ENCODE measurements at places on chromosomes 1 and 21.

- no peak for ATAC-seq
Observed at GRCh38 chr21:43281661-43282357, 113.0 kb downstream of the CRYAA start.

DNA sequence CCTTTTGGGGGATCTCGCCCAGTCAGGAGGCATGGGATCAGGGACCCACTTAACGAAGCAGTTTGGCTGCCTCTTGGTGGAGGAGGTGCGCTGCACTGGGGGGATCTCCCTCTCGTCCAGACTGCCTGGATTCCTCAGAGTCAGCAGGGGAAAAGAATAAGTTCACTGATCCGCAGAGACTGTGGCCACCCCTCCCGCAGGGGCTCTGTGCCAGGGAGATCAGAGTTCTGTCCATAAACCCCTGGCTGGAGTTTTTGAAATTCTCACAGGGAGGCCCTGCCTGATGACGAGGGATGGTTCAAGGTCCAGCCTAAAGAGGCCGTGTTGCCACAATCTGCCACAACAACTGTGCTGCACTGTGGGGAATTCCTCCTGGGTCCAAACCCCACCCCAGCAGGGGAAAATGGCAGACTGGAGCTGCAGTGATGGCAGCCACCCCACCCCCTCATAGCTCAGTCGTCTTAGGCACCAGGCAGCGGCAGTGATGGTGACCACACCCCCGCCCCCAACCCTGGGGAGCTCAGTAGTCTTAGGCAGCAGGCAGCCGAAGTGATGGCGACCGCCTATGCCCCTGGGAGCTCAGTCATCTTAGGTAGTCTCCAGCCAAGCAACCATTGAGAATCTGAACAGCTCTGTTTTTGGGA, 273.8 kb upstream of the USP25 start:
- ATAC-seq = no peak

DNA sequence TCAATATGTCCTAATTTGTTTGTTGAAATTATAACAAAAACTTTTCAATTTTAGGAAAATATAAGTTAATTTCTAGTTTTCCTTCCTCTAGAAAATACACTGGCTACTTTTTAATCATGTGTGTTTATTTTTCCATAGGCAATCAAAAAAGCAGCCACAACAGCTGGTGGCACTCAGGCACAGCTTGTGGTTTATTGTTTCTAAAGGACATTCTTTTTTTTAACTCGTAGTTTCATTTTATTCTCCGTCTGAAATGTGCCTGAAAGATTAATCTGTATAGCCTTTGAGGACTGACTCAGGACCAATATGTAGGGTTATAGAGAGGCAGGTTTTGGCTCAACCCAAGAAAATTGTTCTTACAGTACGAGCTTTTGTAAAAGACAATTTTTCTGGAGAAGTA, 20.7 kb upstream of the STX12 start:
- ATAC-seq = no peak

- ATAC-seq = no peak
Observed at GRCh38 chr21:17733209-17733608, 85.9 kb downstream of the C21orf91 start.

DNA sequence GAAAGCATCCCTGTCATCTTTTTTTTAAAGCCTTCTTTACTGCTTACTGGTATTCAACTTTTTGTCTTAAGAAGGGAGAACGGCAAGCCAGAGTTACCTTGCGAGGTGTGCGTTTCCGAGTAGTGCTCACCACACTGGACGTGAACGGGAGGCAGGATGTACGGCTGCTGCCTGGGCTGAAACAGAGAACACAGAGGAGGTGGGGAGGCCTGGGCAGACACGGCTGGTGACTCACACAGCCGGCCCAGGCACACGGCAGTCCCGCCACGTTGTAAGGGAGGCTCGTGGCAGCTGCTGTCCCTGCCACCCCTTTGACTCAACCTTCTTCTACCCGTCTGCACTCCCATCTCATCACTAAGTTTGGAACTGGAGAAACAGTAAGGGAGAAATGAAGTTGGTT, 105.8 kb downstream of the SMYD2 start:
- peak; percentile 85 for ATAC-seq

DNA sequence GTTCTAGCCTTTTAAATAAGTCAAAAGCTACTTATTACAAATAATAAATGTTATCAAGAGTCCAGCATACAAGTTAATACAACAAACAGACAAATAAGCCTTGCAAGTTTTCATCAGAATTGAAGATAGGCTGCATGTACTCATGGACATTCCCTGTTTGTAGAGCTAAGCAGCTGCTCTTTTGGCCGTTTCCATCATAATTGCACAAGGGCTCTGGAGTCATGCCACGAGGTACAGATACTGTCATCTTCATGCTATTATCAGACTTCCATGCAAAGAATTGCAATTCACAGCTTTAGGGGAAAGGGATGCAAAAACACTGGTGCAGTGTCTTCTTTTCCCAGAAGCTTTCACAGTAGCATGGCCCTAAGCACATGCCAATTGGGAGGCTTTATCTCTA, 52.8 kb upstream of the TBX15 start:
- no peak for ATAC-seq

DNA sequence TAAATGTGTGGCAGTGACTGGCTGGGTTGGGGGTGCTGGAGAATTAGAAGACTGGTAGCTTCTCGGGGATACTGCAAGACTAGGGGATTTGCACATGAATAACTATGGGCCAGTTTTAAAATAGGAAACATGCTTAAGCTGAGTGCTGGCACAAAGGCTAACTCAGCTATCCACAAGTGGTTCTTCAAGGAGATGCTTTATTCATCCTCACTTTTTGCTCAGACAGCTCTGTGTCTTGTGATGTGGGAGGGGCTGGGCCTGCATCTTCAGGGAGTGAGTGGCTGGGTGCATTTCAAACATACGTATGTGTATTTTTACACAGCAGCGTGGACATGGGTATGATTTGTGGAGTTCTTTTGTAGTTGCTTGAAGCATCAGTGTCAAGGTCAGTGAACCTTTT, 2.3 kb downstream of the COQ8A start:
- no peak for ATAC-seq

DNA sequence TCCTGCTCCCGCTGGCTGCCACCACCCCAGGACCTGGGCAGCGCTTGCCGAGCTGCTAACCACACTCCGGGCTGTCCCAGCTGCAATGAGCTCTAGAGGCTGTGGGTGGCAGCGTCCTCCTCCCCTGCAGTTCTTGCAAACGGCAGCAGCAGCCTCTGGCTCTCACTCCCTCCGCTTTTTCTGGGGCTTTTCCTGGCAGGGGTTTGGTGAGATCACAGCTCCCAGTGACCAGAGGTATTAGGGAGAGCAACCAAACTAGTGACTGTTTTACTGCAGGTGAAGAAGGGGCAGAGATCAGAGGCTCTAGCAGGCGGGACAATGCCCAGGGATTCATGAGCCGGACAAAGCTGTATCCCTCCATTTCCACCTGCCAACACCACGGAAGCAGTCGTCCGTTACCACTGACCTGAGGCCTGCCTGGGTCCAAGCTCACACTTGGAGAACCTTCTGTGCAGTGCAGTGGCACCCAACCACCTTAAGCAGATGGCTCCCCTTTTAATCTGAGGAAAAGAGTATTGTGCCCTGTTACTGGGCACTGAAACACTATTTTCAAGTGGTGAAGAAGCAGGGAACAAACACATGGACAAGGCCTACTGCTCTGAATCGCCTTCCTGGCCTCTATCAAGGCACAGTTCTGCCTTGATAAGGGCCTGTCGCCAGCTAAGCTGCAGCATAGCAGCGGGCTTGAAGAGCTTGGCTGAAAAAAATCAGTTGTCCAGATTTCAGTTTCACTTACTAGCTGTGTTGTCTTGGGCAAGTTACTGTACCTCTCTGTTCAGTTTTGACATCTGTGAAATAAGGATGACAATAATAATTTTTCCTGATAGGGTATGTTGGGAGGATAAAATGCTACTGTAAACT, at the start of gene F5:
F5 (minus strand) TSS at position 87 of the 861 bp plus-strand sequence. CDS start 95 bp downstream, outside the sequence.
- peak; percentile 92 for ATAC-seq

DNA sequence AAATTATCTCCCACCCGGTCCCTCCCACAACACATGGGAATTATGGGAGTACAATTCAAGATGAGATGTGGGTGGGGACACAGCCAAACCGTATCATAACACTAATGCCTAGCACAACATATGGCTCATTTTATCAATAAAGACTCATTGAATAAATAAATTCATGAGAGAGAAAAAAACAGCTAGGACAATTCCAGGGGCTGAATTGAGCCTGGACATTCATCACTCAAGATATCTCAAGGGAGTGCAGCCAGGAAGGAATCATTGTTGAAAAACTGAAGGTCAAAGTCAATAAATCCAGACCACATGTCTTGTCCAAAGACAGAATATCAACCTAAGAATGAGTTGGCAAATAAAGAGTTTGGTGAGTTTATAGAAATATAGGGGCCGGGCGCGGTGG, 644.1 kb downstream of the PLPP3 start:
- no peak for ATAC-seq

- ATAC-seq = peak; percentile 34
Observed at GRCh38 chr1:205318231-205318991, 3.1 kb downstream of the NUAK2 start.

DNA sequence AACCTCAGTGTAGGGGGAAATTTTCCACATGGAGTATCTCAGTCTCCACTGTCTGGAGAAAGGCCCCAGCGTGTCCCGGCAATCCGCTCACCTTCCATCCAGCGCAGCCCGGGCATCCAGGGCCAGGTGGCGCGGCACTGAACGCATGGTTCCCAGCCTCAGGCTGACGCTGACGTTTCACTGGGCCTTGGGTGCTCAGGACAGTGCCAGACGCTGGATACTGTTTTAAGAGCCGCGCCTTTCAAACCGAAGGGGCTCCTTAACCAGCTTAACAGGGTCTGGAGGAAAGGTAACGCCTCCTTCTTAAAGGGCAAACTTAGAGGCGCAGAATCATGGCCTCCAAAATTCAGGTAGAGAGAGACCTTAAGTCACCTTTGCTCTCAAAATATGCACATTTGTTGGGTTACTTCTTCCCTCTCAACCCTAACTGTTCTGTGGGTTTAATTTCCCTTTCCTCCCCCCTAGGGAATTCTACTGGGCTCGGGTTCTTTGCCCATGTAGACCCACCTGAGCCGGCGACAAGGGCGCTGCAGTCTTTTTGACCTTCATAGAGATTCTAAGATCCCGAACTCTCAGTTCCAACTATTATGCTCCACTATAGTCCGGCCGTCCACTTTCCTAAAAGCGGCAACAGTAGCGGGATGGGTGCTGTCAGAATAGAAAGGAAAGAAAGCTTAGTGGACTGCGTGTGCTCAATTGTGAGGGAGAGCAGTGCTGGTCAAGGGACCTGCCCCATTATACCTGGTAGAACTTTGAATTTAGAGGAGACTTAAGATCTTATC, 3.5 kb upstream of the LHX9 start:
- ATAC-seq = no peak

DNA sequence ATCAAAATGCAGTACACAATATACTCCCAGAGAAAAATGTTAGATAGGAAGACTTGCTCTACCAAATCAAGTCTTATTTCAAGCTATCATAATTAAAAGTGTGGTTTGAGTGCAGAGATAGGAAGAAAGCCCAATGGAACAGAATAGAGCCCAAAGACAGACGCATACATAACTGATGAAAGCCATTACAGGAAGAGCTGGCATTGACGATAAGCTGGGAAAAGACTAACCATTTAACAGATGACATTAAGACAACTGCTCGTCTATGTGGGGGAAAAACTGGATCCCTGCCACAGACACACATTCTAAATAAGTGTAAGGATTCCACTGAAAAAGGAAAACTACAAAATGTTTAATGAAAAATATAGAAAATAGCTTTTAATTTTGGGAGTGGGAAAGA, 85.5 kb downstream of the NGF start:
- no peak for ATAC-seq

DNA sequence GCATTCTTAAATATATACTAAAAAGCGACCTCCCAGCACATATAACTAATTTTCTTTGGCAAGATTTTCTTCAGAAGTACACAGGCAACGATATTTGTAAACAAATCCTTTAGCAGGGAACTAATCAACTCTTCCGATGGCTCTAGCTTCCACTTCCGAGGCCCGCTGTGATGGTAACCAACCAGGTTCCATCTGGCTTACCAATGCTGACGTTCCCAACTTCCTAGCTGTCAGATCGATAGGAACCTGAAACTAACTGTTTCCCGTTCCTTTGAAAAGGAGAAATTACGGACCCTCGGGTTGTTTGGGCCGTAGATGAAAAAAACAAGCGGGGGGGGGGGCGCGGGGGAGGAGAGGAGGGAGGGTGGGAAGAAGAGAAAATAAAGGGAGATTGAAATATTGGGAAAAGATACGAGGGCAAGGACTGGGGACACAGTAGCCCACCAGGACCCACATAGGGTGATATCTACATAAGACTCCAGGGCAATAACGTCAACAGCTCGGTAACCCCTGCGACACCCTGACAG, 513 bp downstream of the GTF2B start:
- ATAC-seq = no peak

DNA sequence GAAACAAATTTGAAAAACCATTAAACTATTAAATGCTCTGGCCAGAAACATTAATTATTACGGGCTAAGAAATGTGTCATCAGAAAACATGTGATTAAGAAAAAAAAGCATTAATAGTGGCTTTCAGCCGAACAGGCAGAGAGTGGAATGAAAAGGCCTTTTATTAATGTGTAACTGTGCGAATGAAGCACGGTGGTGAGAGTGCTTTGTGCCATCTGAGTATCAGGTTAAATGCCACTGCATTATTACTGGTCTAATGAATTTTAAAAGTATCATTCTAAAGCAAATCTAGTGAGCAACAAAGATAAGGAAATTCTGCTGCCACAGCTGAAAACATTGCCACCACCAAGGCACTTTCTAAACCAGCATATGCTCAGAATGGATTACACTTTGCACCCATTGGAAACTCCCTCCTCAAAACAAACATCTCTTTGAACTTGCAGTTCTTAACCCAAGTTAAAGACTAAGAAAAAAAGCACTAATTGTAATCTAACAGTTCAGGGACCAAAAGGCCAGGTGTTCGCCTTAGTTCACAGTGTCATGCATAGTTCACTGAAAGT, 30.0 kb upstream of the SSX2IP start:
- ATAC-seq = no peak

GRCh38 chr1:2633366-2633935, 635 bp upstream of the MMEL1 start:
- ATAC-seq = no peak

DNA sequence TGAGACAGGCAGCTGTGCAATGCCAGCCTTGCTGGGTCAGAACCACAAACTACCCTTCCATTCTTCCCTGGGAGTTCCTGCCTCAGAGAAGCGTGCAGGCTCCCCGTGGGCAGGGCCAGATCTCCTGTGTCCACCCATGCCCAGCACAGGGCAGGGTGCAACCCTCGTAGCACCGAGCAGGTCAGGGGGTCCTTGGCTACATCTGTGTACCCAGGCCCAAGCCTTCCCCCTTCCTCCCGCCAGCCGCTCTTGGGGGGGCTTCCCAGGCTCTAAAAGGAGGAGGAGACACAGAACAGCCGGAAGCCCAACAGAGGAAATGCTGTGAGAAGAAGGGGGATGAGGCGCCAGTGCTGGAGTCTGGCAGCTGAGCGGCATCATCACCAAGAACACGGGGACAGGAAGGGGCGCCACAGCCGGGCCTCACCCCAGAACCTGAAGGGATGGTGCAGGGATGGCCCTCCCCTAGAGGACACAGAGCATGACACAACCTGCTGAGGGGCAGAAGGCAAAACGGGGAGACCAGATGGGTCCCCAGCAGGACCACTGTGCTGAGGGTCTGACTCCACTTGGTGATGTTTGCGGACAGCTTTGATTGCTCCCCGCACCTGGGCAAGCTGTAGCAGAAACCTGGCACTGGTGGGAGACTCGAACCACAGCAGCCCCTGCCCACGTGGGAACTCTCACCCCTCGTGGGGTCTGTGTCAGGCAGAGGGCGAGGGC, 233.2 kb downstream of the NPHP4 start:
- no peak for ATAC-seq

GRCh38 chr21:16992448-16992847, 520.4 kb upstream of the CXADR start:
- ATAC-seq = no peak

All from esophagus mucosa (tissue), 1 donor.